ENCODE measurements at places on chromosomes 3 and 15. TPM values are rescaled to one million over a fixed set of nuclear protein-coding genes. Genes with fewer than 3 reads are reported as not detected.
A peak's percentile ranks its signal among the peaks of the same experiment; 100 is the strongest.

DNA sequence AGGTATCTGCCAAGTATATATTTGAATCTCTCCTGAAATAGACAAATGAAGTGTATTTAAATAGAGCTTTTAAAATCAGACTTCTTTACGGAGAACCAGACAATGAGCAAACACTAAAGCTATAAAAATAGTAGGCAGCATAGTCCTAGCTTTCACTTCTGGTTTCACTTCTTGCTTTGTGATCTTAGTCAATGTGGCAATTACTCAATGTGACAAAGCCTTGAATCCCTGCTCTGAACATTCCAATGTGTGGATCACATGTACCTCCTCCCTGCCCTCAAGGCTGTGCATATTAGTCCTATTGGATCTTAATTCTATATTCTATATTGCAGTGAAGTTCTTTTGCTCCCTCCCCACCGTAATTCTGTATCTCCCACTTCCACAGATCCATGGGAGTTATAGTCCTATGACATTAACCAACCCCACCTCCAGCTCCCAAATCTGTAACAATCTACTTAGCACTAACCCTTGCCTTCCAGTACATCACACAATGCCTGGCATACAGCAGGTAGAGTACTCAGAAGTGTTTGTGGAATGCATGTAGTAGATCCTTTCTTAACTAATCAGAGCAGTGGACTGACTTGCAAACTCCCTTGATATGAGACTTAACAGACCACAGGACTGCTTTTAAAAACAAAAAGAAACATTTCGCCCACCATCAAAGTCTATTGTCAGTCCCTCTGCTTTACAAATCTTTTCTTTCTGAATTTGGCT is 24.3 kb upstream of the CP start:
- no peak for DNase-seq

DNA sequence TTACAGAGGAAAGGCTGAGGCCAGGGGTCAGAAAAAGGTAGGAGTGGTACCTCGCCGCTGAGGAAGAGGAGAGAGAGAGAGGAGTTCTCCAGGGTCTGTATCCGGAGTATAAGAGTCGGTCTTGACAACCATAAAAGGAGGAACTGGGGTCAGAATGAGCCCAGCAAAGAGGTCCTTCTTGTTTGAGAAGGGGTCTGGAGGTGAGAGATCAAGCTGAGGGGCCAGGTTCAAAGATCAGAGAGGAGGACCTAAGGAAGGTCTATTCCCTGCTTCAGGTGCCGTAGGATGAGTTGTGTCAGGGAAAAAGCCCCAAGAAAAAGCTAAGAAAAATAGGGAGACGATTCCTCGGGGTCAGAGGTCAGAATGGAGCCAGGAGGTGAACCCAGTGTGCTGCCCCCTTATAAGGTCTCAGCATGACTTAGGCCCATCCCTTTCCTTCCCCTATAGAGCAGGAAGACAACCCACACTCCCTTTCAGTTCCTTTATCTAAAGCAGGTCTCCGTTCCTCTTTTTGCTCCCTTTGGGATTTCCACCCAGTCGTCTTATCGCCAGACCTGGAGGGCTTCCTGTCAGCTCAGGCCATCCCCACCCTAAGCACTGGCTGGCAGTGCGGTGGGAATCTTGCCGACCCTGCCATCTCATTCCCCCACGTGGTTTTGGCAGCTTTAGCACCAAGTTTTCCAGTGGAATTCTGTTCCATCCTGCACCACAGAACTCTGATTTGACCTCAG is 651 bp downstream of the MTMR14 start:
- no peak for DNase-seq

DNA sequence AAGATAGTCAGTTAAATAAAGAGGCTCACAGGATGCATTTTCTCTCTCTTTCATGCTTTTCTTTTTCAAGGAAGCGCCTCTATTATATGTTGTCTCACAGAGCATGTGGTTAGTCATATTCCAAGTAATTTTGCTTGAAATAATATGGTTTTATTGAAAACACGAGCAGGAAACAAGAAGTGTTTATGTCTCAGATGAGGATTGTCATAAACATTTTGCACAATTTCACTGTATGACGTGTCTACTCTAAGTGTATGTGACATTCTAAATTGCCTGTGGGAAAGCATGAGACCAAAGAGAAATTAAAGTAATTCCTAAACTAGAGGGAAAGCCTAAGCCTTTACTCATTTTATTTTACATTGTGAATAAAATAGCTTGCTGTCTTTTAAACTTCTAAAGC is 818.6 kb downstream of the EPHA3 start:
- no peak for DNase-seq

DNA sequence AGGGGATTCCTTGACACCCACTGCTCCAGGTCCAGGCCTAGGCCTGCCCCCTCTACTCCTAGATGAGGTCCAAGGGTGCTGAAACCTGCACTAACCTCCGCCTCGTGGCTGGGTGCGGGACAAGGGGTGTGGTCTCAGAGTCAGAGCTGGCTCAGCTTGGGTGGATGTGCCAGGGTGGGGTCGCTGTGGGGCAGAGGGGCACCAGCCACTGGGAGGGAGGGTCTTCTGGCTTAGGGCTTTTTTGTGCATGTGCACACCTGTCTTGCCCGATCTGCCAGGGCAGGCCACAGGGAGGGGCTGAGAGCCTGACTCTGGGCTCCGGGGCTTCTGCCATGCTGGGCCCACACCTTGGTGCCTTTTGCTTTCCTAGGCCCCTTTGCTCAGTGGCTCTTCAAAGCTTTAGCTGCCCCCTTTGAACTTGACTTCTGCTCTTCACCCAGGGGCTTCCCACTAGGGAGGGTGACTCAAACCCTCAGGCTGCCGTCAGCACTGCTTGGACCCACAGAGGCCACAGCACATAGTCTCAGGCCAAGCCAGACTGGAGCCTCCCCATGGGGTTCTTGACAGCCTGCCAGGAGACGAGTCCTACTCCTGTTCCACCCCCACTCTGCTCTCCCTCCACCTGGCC is 73.0 kb downstream of the KLF13 start:
- no peak for DNase-seq

- DNase-seq, result no peak
These were observed 1.1 kb upstream of the GPR149 start for GRCh38 chr3:154431043-154431442.

- peak; percentile 74 for DNase-seq
These were observed 157.7 kb upstream of the FAM3D start for GRCh38 chr3:58824285-58824684.

DNA sequence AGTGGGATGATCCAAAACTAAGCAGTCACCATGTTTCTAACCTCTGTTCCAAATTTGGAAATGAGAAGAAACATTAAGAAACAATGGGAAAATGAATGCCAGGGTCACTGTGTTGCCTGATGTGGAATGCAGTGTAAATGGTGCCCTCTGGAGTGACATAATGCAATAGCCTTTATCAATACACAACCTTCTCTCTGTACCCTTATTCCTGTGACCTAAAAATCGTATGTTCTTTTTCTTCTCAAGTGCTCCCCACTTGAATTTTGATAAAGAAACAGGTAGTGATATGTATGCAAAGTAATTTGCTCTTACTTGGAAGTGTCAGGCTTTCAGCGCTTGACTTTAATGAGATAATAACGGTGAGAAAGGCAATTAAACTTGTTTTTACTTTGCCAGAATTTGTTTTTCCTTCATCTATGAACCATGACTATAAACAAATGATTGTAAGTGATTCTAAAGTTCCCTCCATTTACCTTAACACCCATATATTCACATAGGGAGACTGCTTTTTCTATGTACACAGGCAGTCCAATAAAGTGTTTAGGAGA is 145.8 kb upstream of the THRB start:
- DNase-seq, result peak; percentile 26

DNA sequence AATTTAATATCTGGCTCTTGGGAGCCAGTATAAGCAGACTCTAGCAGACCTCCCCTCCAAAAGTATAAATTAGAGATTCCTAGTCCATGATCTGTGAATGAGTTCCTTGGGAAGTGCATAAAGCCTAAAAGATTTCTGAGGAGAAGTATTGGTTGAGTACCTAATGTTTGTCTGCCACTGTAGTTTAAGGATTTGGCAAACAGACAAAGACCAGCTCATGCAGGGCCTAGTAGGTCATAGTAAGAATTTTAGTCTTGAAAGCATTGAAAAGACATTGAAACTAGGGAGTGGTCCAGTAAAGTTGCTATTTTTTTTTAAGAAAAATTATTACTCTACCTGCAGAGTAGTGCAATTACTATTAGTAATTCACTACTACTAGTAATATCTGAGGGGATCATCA is 67.5 kb downstream of the SPRED1 start:
- no peak for DNase-seq

- no peak for DNase-seq
These were observed 2.9 kb upstream of the RPS17 start for GRCh38 chr15:82543160-82543559.

DNA sequence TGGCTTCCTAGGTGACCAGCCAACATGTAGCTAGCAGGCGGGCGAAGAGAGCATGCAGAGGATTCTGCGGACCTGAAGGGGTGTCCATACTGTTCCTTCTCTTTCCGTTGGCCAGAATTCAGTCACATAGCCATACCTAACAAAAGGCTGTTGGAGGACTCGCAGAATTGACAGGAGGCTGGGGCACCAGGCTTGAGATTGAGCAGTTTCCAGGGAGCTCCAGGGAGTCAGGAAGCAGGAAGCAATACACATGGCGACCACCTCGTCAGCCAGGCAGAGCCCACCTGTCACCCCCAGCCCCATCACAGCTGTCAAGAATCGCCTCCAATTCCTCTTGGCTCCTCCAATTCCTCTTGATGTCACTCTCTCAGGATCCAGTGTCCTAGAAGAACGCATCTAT is 13.2 kb upstream of the DNAJA4 start:
- DNase-seq, result no peak

GRCh38 chr3:3798631-3799113 is 559 bp upstream of the LRRN1 start:
- DNase-seq, result peak; percentile 17

DNA sequence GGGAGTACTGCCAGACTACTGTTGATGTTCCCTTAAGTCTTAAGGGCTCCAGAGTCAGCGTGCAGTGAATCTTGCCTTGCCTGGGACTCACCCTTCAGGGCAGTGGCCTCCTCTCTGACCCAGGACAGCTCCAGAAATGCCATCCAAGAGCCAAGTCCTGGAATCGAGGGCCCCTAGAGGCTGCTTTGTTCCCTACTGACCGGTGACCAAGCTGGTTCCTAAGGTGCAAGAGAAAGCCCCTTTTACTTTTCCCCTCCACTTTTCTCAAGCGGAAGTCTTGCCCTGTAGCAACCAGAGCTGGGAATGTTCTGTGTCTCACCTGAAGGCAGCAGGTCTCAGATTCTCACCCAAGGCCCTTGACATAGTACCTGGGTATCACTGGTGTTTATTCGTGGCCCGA is 238.0 kb downstream of the DOCK3 start:
- DNase-seq, result no peak

The VPS13C gene
- 68.6 TPM for total RNA-seq

The EPHA3 gene
- 6.0 TPM for total RNA-seq
